Stimulated activated CD4-positive, alpha-beta T cell treated with anti-CD3 and anti-CD28 coated beads, Interleukin-15, amount 100 ng/mL, for 48 hours (primary cell): ENCODE measurements at places on chromosomes 5 and 9.

DNA sequence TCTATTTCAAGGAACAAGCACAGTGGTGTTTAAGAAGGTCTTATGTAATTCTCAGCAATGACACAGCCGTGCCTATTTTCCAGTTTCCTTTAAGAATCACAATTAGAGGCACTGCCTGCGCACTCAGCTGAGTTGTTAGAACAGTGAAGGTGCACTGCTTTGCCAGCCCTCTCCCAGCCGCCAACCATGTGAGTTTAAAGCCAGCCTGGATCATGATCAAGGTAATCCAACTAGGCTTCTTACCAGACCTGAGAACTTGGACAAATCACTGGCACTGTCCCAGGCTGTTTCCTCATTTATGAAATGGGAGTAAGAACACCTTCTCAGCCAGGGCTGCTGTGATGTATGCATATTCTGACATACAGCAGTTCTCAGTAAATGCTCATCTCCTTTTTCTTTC, 99.6 kb downstream of the ASTN2 start:
- DNase-seq, result no peak

GRCh38 chr5:168291964-168292785, 730 bp downstream of the WWC1 start:
- no peak for DNase-seq

- DNase-seq, result peak; percentile 32
Observed at GRCh38 chr5:77143998-77144836, 57.1 kb upstream of the ZBED3 start.

- DNase-seq, result no peak
Observed at GRCh38 chr5:149489605-149490037, 61.6 kb downstream of the CSNK1A1 start.

DNA sequence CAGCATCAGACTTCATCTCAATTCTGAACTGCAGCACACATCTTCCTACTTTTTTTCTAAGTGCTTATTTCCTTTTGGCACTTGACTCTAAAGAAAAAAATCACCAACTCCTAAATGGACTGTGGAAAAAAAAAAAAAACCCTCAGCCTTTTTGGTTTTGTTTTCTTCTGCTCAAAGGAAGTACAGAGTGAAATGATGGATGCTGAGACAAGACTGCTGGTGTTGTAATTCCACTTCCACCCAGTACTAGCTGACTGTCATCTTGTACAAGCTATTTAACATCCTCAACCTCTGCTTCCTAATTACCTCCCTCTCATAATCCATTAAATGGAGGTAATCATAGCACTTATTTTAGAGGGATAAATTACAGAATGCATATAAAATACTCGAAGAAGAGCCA, 171.5 kb upstream of the GNA14 start:
- no peak for DNase-seq

- no peak for DNase-seq
Observed at GRCh38 chr9:129999141-129999510, 43.9 kb downstream of the FNBP1 start.

GRCh38 chr5:160835818-160836528, 16.0 kb downstream of the ATP10B start:
- no peak for DNase-seq

DNA sequence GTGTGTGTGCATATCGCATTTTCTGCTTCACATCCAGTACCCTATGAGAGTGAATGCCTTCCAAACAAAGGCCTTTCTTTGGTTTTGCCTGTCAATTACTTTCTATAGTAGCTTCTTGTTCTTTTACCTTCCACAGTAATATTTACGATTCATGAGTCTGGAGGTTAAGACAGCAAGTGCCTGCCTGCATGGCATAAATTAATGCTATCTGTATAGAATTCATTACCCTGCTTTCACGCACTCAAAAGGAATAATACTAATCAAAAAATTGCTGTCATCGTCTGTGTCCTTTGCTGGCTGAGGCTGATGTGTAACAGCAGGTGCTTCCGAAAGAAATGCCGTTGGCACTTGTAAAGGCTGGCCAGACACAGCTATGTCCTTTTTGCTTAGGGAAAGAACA, 1304.4 kb upstream of the CDH6 start:
- DNase-seq, result no peak

GRCh38 chr9:90915693-90916092, 114.1 kb downstream of the SYK start:
- peak; percentile 42 for DNase-seq

GRCh38 chr5:171308453-171309275, at the start of gene TLX3:
TSS of gene TLX3 (plus strand) at chr5:171309248. CDS start at chr5:171309366, 118 bp downstream.
- no peak for DNase-seq

- DNase-seq, result no peak
Observed at GRCh38 chr9:116686693-116687073, 422 bp upstream of the TRIM32 start.

DNA sequence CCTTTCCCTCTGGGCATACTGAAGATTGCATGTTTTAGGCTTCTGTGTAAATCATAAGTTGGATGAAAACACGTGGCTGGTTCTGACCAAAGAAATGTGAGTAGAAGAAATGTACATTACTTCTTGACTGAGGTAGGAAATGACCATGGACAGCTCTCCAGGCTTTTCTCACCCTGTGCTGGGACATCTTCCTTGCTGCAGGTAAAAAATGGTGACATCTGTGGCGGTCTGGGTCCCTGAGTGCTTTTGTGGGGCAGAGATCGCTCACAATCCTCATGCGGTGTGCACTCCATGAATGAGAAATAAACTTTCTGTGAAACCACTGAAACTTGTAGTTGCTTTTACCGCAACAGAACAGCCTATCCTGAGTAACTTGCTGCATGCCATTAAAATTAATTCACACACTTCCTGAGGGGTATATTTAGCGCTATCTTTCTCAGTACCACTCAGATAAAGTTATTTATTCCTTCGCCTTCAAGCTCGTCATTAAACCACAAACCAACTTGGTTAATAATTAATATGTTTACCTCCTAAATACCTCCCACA, 730.4 kb downstream of the EFNA5 start:
- no peak for DNase-seq

GRCh38 chr5:135538261-135538660, 2.5 kb upstream of the NEUROG1 start:
- no peak for DNase-seq

DNA sequence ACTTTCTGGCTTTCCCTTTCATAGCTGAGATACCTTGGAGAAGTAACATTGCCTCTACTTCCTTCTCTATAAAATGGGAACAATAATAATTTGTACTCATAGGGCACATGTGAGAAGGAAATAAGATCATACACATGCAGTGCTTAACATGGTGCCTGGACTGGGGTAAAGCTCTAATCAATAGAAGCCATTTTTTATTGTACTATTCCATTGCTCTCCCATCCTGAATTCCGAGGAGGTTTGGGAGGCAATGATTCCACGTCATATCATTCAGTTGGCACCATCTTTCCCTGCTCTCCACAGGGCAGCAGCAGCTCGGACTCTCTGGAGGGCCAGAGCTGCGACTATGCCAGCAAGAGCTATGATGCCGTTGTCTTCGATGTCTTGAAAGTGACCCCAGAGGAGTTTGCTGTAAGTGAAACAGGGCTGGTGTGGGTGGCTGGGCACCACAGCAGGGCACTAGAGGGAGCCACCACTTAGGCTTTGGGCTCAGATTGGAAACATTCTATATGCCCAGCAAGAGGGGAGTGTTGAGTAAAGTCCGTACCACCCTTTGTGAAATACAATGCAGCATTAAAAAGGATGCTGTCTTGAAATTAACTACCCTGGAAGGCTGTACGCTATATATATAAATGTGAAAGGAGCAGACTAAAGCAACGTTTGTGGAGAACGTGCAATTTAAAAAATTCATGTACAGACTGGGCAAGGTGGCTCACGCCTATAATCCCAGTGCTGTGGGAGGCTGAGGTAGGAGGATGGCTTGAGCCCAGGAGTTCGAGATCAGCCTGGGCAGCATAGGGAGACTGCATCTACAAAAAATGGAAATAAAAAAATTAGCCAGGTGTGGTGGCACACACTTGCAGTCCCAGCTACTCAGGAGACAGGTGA, 51.2 kb downstream of the RALGPS1 start:
- peak; percentile 19 for DNase-seq

DNA sequence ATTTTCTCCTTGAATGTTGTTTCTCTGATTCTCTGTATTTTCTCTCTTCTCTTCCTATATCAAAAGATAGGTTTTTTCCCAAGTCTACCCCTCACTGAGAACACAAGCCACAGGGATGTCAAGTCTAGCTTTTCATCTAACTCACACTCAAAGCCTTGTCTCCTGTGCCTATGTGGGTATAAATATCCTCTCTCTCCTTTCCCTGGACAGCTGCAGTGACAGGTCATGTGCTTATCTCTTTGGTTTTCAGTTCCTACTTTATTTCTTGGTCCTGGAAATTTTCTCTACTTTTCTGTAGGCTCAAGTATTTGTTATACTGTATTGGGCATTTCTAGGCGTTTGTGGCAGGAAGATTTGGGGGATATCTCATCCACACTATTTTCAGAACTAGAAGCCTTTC, 182.4 kb upstream of the MVB12B start:
- DNase-seq, result no peak

DNA sequence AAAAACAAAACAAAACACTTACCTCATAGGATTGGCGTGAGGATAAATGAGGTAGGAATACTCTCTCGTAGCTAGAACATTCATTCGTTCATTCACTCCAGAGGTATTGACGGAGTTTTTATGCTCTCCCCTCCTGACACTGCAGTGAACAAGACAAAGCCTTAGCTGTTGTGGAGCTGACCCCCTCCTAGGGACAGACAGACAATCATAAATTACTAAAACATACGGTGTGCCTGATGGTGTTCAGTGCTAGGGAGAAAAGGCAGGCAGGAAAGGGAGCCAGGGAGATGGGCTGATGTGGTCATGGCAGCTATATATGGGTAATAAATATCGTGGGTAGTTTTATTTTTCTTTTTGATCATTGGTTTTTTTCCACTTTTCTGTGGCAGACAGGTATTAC, 5.7 kb upstream of the BRD3 start:
- DNase-seq, result no peak

DNA sequence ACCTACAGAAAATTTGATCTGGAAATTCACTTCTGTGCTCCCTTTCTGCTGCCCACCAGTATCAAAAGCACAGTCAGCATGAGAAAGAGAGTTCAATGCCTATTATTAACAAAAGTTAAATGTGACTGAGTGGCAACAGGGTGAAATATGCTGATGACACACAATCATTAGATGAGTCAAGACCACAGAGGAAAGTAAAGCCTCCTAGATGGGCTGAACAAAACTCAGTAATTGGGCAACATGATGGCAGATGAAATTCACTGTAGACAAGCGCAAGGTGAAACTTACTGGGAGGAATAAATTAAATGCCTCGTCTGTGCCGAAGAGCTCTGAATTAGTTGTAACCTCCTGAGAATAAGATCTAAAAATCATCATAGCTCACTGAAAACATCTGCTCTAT, 752.8 kb downstream of the IRX1 start:
- DNase-seq, result no peak

GRCh38 chr9:17433526-17433925, 145.3 kb upstream of the SH3GL2 start:
- no peak for DNase-seq

- DNase-seq, result no peak
Observed at GRCh38 chr9:127734247-127734746, 797 bp downstream of the TOR2A start.

DNA sequence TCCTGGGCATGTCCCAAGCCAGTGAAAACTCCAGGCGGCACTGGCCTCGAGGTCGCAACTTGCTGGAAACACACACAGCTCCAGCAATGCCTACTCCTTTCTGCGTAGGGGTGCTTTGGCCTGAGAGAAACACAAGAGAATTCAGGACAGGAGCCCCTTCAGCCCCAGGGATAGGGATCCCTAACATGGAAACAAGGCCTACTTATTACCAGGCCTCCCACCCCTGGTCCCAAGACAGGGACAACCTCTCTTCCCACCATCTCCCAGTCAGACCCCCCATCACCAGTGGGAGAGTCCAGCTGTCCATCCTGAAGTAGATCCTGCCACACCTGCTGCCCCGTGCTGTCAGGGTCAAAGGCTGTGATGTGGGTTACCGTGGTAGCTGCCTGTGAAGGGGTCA, 7.8 kb downstream of the CREB3 start:
- no peak for DNase-seq

GRCh38 chr5:141570655-141571054, 48.1 kb downstream of the DIAPH1 start:
- no peak for DNase-seq

- no peak for DNase-seq
Observed at GRCh38 chr5:82849885-82850284, 227.3 kb downstream of the TMEM167A start.

GRCh38 chr5:59146729-59147128, 563.9 kb downstream of the RAB3C start:
- no peak for DNase-seq

- no peak for DNase-seq
Observed at GRCh38 chr5:31993165-31993961, 180.8 kb downstream of the GOLPH3 start.

DNA sequence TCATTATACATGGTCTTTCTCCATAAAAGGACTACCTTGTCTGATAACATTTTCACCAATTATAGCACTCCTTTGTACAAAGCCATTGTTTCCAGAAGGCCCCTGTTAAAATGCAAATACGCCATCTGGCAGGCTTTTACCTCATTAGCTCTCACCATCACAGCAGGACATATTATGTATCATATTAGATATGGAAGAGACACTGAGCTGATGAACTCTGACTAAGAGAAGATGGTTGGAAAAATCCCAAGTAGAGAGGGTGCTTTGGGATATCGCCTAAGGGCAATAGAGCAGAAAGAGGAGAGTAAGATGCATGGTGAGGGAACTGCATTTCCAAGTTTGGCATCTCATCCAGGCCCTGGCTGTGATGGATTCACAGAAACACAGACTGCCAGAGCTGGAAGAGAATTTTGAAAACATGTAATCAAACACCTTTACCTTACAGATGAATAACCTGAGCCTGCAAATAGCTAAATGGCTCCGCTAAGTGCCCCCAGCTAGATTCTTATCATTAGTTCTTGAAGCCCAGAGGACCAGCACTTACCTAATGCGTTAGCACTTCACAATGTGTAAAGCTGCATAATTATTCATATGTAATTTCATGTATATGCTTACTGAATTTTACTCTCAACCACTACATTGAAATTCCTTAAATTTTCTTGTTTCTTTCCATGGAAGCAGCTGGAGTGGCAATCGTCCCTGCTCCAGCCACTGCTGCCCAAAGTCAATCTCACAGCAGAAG, 393.6 kb upstream of the IZUMO3 start:
- no peak for DNase-seq

DNA sequence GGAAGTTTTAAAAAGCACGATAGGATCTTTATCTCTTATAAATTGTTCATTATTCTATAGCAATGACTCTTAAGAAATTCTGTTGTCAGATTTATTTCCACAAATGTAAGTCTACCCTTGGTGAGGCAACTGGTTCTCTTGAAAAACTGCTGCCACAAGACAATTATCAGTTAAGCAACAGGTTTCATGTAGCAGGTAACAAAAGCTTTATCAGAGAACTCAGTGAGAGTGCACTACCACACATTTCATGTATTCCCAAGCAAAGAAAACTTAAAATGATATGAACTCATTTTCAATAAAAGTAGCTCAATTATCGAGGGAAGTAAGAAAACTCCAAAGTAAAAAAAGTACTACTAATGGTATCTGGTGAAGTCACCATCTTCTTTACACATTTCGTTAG, 9.4 kb downstream of the NR6A1 start:
- DNase-seq, result no peak
